ENCODE measurements at places on chromosomes 2 and 18.

DNA sequence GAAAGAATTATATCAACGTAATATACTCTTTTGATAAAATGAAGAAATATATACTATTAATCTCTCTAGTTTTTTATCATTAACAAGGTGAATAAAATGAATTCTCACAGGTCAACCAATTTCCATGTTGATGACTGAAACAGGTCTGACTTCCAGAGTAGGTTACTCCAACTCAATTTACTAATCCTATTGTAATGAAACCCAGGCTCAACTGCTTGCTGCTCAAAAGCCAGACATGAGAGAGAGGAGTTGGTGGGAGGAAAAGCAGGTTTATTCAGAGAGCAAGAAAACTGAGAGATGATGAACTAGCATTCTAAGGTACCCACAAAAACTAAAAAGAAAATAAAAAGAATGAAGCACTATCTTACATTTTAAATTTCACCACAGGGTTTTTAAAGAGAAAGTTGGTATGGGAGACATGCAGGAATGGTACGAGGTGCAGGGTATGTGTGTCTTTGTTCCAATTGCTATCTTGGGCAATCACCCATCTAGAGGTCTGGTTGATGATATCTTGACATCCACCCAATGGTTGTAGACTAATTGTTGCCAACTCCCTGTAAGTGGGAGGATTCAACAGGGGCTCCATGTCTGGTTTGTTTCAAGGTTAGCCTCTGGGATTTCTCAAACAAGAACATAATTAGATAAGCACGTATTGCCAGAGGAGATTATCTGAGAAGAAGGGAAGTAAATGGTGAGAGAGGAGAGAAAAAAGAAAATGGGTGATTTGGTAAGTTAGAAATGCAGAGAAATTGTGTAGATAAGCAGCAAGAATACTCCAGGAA, 471.4 kb upstream of the REG3G start:
- no peak for DNase-seq

DNA sequence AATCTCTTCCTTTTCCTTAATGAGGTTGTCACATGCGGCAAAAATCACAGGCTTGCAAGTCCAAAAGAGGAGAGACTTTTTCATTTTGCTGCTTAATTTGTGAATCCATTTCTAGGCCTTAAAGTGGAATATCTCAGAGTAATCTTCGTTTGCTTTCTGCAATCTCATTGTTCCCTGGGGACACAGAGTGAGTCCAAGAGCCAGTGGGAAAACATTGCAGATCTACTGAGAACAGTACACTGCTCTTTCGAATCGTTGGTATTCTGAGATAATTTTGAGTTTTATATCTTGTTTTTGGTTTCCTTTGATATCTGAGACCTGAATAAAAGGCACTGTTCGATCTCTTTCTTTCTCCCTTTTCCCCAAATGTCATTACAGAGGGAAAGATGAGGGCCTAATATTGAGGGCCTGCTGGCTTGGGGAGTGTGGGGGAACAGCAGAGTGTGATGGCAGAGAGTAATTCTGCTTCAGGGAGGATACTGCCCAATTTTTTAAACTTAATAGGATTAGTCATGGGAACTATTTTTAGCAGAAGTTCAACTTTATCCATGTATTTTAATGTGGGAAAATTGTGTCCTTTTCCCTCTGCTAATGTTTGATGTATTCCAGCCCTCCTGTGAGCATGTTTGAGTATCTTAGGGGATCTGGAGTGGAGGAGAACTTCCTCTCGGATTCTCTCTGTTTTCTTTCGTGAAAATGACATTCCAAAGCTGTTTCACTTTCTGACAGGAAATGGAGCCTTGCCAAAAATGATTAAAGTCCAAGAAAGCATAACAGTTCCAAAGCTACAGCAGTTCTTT, 418.2 kb upstream of the ZEB2 start:
- DNase-seq: peak; percentile 12

- DNase-seq: no peak
Observed at GRCh38 chr2:65864619-65865018, 432.2 kb upstream of the SPRED2 start.

DNA sequence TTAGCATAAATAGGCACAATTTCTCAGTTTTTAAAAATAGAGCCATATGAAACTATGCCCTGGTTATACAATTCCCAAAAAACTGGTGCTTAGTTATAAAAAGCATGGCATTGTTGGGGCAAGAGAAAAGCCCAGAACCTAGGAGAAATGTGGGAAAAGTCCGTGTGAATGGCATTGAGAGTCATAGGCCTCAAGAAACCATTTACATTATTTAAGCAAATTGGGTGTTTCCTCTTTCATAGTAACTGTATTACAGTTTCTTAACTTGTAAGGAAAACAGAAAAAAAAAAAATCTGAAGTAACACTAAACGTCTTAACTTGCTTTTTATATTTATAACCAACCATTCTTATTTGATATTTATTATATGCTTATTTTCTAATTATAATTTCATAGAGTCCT, 170.9 kb upstream of the SESTD1 start:
- no peak for DNase-seq

GRCh38 chr18:37533647-37534584, 31.7 kb downstream of the CELF4 start:
- no peak for DNase-seq

- DNase-seq: no peak
Observed at GRCh38 chr2:85257359-85257969, 70.3 kb downstream of the TGOLN2 start.

DNA sequence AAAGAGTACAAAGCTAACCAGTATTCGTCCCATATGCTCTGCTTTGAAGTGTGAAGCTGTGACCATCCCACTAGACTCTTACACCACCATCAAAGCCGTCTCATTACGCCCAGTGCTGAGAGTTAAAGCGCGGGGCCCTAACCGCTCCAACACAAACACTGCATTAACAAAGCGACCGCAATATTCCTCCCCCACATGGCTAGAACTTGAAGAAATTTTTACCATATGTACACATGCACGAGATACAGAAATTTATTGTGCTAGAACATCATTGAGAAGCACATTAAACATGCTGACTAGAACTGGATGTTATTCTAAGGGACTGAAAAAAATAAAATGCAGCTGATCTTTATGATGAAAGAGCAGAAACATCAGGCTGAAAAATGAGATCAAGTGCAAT, 20.5 kb downstream of the FTCDNL1 start:
- DNase-seq: no peak

DNA sequence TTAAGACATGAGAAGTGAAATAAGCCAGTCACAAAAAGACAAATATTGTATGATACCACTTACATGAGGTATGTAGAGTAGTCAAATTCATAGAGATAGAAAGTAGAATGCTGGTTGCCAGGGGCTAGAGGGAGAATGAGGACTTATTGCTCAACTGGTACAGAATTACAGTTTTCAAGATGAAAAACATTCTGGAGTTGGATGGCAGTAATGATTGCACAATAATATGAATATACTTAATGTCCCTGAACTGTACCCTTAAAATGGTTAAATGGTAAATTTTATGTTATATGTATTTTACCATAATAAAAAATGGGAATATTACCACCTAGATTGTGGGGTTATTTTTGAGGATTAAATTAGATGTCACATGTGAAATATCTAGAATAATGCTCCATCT, 341.2 kb downstream of the CLIP4 start:
- no peak for DNase-seq

DNA sequence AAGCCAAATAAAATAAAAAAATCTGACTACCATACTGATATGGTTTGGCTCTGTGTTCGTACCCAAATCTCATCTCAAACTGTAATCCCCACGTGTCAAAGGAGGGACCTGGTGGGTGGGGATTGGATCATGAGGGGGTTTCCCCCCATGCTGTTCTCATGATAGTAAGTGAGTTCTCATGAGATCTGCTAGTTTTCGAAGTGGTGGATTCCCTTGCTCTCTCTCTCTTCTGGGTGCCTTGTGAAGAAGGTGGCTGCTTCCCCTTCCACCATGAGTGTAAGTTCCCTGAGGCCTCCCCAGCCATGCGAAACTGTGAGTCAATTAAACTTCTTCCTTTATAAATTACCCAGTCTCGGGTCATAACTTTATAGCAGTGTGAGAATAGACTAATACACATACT, 123.8 kb upstream of the WDSUB1 start:
- DNase-seq: no peak

DNA sequence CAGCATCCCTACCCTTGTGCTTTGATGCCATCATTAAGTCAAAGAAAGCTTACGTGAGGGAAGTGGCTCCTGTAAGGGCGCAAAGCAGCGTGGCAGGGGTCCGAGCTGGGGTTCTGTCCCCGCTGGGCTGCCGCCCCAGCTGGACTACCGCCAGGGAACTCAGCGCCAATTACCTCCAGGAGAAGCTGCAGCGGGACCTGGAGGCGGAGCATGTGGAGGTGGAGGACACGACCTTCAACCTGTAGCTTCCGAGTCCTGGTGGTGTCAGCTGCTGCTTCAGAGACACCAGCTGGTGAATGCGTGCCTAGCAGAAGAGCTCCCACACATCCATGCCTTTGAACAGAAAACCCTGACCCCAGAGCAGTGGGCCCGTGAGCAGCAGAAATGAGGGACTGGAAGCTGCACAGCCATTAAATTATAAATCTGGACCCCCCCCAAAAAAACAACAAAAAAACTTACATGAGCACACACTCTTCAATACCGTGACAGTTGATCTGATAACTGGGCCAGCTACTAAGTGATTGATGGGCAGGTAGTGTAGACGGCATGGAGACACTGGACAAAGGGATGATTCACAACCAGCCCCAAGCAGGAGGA, 20.1 kb upstream of the YES1 start:
- DNase-seq: no peak

DNA sequence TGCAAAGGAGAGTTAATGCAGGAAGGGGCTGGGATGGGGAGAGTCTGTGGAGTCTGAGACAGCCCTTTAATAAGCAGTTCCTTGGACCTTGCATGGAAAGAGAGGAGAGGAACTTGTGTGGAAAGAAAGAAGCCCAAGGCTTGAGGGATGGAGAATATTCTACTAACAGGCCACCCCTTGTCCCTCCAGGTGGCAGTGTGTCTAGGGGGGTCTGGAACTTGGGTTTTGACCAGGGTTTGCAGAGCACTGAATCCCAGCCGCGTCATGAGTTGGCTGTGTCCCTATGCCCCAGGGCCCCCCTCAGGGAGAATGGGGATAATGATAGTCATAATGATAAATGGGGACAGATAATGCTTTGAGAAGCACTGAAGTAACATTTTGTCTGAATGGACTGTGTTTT, 15.0 kb downstream of the TCF7L1 start:
- DNase-seq: no peak
